ENCODE measurements at places on chromosomes 11 and 22. TPM values are rescaled to one million over a fixed set of nuclear protein-coding genes. Genes with fewer than 3 reads are reported as not detected.

- no peak for DNase-seq
These were observed 9.4 kb downstream of the BMAL1 start for GRCh38 chr11:13287036-13287435.

- DNase-seq: no peak
These were observed 121.5 kb downstream of the ST3GAL4 start for GRCh38 chr11:126476977-126477376.

- no peak for DNase-seq
These were observed 87.9 kb downstream of the NCAM1 start for GRCh38 chr11:113048820-113049768.

NUP50 gene
- 35.1 TPM for total RNA-seq

Measured in lung microvascular endothelial cell (primary cell).